ENCODE measurements at places on chromosomes 2 and 18. TPM values are rescaled to one million over a fixed set of nuclear protein-coding genes. Genes with fewer than 3 reads are reported as not detected.

Gene MAB21L4
- 12.5 TPM for total RNA-seq

Gene AKAIN1
- total RNA-seq: not detected

Gene SLC5A7
- total RNA-seq: 1.8 TPM

Gene TFPI
- 23.5 TPM for total RNA-seq

Gene RND3
- total RNA-seq: 40.3 TPM

Gene IL1R2
- total RNA-seq: not detected

Gene REG1B
- total RNA-seq: not detected

Gene ABCG8
- not detected for total RNA-seq

Gene KIAA2012
- total RNA-seq: not detected

Gene MARCO
- total RNA-seq: not detected

Gene CCDC150
- 40.1 TPM for total RNA-seq

Gene RFTN2
- total RNA-seq: 5.4 TPM

Gene ADAM17
- total RNA-seq: 53.1 TPM

Gene KIF1A
- 132 TPM for total RNA-seq

Gene ACP1
- 111 TPM for total RNA-seq

Gene MDH1B
- 2.8 TPM for total RNA-seq

Gene CCDC141
- 14.8 TPM for total RNA-seq

Gene HSBP1L1
- 7.0 TPM for total RNA-seq

Gene SRD5A2
- total RNA-seq: not detected

Gene RGPD3
- total RNA-seq: 0.38 TPM

Gene ZRANB3
- total RNA-seq: 16.8 TPM
